ENCODE measurements at places on chromosomes 4 and X. TPM values are rescaled to one million over a fixed set of nuclear protein-coding genes. Genes with fewer than 3 reads are reported as not detected.
A peak's percentile ranks its signal among the peaks of the same experiment; 100 is the strongest.

DNA sequence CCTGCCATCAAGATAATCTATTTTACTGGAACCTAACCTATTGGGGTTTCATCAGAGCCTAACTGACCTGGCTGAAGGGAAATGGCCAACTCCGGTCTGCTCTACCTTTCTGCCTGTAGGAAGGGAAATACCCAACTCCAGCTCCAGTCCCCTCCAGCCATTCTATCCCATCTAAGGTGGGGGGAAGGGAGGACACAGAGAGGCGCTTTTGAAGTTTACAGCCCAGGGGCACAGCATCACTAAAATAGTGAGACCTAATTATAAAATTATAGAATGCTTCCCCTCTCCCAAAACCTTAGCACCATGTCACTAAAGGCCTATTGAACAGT, 27.8 kb upstream of the ACSL4 start:
- DNase-seq, result no peak

DNA sequence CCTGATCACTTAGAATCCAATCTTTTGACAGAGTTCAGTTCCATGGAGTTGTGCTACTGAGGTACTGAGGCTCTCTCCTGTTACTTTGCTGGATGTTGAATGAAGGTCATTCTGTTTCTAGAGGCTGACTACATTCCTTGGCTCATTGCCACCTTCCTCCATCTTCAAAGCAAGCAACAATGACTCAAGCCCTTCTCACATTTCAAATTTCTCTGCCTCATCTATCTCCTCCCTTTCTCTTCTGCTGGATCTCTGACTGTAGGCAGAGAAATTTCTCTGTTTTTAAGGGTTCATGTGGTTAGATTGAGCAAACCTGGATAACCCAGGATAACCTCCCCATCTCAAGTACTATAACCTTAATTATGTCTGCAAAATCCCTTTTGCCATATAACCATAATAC, 775.4 kb downstream of the STPG2 start:
- no peak for DNase-seq

CLNK gene
- under 0.01 TPM for total RNA-seq

FAM47B gene
- total RNA-seq, result not detected

GRCh38 chr4:183571350-183571941, 66.6 kb downstream of the ING2 start:
- no peak for DNase-seq

GRCh38 chr4:25862411-25863346, at the start of gene SEL1L3:
SEL1L3 (minus strand) TSS chr4:25862988; CDS start chr4:25862836, 152 bp downstream.
- peak; percentile 42 for DNase-seq

RTL9 gene
- total RNA-seq, result 0.37 TPM

DNA sequence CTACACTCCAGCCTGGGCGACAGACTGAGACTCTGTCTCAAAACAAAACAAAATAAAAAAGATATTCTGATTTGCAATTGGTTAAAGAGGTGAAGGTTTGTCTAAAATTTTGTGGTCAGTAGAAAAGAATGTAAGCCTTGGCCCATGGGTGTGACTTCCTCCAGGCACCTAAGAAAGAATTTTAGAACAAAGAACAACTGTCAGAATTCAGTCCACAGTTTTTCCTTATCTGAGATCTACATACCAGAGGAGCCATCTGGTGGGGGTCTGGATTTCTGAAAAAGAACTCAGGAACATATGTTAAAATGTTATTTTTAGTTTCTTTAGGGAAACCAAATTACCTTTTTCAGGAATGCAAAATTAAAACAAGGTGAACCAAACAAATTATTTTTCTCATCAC, 434.1 kb downstream of the ANKRD50 start:
- DNase-seq, result no peak

DNA sequence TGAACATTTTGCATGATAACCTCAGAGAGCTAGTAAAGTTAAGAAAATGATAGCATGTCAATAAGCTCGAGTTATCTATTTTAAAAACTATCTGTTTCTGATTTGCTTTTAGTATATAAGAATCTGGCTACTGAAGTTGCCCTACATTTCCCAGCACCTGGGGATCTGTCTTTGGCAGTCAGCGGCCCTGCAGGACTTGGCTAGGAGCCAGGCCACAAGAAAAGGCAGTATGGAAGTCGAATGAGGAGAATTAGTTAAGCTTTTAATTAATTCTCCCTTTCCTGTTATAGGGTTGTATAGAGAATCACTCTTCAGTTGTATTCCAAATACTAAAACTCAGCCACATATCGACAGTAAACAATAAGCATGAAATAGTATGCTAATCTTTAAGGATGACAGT, 22.7 kb downstream of the POU4F2 start:
- no peak for DNase-seq

SSX1 gene
- not detected for total RNA-seq

- no peak for DNase-seq
Observed at GRCh38 chrX:154436374-154436982, 476 bp upstream of the GDI1 start.

GRCh38 chr4:102455750-102456149, 45.4 kb upstream of the NFKB1 start:
- no peak for DNase-seq

GRCh38 chr4:167222099-167222498, 12.2 kb downstream of the SPOCK3 start:
- DNase-seq, result no peak

UXT gene
- total RNA-seq, result 62.1 TPM

GRCh38 chr4:145936997-145937901, 1.4 kb downstream of the ZNF827 start:
- peak; percentile 62 for DNase-seq

DNA sequence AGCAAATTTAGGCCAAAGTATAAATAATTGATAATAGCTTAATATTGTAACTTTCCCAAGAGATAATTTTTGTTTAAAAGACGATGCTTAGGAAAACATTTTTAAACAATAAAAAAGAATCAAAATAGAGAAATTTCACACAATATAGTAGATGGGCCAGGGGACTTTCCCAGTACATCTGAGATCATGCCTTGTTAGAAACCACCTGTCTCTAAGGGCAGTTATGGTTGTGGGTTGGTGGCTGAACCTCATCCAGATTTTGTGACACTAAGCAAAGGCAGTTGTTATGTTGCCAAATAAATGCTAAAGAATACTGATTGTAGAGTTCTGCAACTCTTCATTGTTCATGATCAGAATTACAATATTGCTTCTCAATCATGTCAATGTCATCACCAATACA, 270.6 kb downstream of the BANK1 start:
- DNase-seq, result no peak

PRKG2 gene
- 0.08 TPM for total RNA-seq

DNA sequence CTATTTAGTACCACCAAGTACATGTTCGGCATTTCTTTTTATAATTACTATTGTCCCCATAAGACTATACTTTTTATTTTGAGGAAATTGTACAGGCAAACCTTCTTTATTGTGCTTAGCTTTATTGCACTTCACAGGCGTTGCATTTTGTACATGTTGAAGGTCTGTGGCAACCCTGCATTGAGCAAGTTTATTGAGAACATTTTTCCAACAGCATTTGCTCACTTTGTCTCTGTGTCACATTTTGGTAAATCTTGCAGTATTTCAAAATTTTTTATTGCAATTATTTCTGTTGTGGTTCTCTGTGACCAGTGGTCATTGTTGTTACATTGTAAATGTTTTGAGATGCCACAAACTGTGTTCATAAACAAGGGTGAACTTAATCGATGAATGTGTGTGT, 10.8 kb upstream of the CXCL5 start:
- no peak for DNase-seq

HPGDS gene
- 4.9 TPM for total RNA-seq

GRCh38 chr4:176377780-176378179, 58.0 kb downstream of the SPCS3 start:
- DNase-seq, result no peak

- peak; percentile 20 for DNase-seq
Observed at GRCh38 chr4:5143306-5143861, 92.1 kb downstream of the STK32B start.

GRCh38 chr4:11079171-11079570, 349.5 kb downstream of the HS3ST1 start:
- DNase-seq, result no peak

DNA sequence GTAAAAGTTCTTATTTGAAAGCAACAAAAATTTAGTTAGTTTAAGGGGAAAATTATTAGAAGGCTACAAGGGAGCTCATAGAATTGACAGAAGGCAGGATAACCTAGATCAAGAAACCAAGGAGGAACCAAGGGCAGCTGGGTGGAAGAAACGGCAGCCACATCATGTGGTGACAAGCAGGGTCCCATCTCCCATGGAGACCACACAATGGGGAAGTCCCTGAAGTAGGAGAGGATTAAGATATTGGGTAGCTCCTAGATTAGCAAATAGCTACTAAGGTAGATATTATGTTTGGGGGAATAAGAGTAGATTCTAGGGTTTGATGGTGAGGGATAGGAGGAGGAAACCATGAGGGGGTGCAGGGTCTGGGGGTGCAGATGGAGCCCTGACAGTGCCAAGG, 48.0 kb upstream of the TMEM154 start:
- DNase-seq, result no peak

DNA sequence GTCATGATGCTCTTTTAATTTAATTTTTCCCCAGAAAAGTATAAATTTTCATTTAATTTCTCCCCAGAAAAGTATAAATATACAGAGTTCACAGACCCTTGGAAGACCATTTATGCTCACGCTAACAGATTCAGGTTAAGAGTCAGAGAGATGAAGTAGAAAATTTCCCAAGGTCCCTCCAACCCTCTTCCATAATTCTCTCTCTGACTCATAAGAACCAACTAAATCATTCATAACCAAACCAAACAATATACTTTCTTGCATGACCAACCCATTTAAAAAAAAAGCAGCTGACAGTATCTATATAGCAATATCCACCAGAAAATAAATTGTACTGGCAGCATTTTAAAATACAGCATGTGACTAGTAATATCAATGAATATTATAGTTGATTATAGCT, 3.9 kb downstream of the KLHL8 start:
- DNase-seq, result no peak

All from liver (tissue), 10 donors.